Activated CD4-positive, CD25-positive, alpha-beta regulatory T cell treated with anti-CD3 and anti-CD28 coated beads, Interleukin-2, amount 50 U/mL, for 24 hours (primary cell): ENCODE measurements at places on chromosomes 4 and X.

DNA sequence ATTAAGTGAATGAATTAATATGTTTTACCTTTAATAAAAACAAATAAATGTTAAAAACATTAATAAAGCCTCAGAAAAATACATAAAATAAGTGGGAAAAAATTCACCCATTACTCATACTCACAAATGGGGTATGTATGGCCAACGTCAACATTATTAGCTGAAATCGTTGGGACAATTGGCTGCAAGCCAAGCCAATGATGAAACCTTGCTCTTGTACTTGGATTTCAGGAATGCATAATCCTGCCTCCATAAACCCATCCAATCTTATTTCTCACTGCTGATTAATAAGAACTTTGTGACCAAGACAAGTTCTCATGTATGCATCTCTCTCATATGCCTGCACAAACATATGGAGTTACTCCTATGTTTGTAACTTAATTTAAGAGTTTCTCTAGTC, 35.3 kb upstream of the ADAMTS3 start:
- no peak for ATAC-seq

DNA sequence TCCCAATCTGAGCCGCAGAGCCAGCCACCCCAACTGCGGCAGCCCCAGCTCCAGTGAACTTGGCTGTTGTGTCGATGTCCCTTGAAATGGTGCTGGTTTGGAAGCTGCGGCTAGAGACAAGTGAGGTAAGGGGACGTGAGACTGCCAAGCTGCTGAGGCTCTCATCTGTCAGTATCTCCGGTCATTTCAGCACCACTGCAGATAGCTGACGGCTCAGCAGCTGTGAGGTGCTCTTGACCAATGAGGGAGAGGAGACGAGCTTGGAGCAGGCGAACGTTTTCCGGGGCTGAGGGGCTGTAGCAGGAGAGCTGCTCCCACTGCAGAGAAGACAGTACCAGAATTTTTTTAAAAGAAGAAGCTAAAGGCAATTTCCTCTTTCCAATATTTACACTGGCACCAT, 175.5 kb upstream of the CASK start:
- ATAC-seq: no peak

DNA sequence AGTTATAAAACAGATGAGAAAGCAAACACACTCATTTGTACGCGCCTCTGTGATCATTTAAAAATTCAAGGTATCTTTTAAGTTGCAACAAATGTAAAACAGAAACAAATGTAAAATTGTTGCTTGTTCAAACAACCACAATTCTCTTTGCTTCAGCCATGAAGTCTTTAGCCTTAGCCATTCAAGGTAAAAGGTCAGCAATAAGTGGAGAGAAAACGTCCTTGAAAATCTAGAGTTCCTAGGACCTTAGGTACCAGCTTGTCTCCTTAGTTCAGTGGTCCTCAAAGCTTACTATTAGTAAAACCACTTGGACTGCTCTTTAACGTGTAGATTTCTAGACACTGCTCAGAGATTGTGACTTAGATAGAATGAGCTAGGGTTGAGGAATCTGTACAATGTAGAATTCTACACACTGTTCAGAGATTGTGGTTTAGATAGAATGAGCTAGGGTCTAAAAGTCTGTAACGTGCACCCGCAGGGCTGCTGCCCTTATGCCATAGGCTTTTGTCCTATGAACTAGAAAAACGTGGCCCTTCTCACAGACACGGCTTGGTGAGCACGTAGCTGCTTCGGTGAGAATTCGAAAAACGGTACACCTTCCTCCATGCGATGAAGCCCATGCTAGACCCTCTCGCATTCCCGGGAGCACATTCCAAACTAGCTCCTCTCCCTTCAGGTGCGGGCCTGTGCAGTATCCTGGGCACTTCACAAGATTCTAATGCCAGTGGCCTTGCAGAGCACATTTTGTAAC, 1.7 kb downstream of the PLAC8 start:
- no peak for ATAC-seq

DNA sequence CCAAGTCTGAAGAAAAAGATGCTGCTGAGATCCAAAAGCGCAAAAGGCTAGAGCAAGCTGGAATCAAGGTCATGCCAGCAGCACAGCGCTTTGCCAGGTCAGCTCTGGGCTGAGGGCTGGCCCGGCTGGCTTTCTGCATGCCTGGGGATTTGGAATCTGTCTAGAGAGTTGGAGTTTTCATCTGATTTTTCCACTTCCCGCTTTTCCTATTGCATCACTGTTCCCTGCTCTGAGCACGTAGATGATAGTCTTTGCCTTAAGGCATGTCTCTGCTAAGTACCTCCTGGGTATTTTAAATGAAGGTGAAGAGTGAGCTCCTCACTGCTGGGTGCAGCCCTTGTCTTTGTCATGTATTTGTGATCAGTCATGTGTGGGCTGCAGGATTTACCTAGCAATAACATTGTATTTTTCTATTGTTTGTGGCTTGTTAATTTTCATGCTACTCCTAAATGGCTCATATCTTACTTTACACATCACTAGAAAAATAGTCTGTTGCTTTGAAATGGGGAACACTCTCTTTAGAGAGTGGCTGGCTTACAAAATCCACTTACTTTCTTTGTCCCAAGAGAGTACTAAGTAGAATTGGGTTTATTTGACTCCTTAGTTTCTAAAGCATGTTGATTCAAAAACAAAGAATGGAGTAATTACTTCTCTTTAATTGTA, 82.8 kb downstream of the LIMCH1 start:
- no peak for ATAC-seq

- ATAC-seq: no peak
Observed at GRCh38 chrX:39144323-39144722, 343.1 kb downstream of the MID1IP1 start.

DNA sequence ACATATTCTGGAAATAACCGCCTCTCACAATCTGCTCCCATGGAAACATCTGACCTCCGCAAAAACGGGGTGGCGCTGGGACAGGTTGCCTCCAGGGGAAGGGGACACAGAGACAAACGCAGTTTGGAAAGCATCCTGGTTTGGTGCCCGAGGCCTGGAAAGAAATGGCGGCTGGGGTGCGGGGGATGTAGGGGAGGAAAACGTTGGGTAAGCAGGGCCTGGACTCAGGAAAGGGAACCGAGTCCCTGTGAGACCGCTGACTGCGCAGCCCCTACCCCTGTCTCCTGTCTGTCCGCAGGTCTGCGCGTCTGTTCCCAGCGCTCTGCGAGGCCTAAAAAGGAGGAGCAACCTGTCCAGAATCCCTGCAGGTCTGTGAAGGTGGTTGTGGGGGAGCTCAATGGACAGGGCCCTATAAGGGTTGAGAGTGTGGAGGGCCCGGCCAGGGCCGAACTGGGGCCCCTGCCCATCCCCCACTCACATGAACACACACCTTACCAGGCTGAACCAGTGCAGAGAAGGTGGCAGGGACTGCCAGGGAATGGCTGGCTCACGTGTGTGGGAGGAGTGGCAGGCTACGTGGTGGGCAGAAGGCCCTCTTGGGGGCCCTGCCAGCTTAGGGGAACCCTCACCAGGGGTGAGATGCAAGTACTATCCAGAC, 672 bp downstream of the TCEAL3 start:
- ATAC-seq: peak; percentile 13

GRCh38 chr4:139083956-139084803, 68.6 kb downstream of the NOCT start:
- peak; percentile 65 for ATAC-seq

DNA sequence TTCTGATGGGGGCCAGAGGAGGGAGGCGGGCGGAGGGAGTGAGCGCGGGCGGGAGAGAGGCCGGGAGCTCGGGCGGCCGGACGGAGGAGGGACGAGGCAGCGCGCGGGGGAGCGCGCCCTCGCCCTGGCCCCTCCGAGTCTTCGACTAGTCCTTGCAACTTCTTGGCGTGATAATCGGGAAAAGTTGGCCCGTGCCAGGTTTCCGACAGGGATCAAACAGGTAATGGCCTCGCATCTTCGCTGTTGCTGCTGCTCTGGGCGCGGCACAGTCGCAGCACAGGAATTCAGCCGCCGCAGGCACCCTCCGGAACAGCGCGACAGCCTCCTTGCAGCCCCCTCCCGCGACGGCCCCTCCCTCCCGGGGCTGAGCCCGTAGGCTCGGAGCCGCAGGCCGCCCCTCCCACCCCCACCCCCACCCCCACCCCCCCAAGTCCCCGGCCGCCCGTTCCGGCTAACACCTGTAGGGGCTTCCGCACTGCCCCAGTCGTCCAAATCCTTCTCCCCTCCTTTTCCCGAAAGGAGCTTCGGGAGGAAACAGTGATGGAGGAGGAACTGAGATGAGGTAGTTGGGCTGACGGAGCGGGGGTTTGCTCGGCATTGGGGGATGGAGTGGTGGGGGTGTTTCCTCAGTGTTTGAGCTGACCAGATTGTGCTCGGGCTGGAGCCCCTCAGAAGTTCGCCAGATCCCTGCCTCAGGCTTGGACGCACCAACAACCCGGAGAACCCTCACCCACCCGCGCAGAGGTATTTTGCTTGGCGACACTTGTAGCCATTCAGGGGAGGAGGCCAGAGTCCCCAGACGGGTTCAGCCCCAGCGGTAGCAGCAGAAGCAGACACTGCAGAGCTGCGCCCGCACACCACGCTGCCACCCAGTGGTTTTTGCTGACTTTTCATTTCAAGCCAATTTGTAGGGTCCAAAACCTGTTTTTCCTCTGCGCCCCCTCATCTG, at the start of gene FGF13:
Gene FGF13, minus strand, starts transcription at position 319 of the 949 bp plus-strand sequence. CDS start 714 bp downstream, outside the sequence.
- no peak for ATAC-seq

DNA sequence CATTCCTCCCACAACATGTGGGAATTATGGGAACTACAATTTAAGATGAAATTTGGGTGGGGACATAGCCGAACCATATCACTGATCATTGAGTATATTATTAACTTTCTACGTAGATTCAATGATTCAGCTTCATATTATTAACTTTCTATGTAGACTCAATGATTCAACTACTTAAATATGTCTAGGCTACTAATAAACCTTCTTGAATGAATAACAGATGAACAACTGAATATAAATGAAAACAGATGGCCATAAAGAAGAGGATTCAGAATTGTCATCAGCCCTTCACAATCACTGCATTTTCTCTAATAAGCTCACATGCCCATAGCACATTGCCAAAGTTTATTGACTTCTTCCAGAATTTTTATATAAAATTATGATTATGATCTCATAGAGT, 57.0 kb downstream of the CEP44 start:
- ATAC-seq: no peak
